ENCODE measurements at places on chromosomes 1 and 21.

DNA sequence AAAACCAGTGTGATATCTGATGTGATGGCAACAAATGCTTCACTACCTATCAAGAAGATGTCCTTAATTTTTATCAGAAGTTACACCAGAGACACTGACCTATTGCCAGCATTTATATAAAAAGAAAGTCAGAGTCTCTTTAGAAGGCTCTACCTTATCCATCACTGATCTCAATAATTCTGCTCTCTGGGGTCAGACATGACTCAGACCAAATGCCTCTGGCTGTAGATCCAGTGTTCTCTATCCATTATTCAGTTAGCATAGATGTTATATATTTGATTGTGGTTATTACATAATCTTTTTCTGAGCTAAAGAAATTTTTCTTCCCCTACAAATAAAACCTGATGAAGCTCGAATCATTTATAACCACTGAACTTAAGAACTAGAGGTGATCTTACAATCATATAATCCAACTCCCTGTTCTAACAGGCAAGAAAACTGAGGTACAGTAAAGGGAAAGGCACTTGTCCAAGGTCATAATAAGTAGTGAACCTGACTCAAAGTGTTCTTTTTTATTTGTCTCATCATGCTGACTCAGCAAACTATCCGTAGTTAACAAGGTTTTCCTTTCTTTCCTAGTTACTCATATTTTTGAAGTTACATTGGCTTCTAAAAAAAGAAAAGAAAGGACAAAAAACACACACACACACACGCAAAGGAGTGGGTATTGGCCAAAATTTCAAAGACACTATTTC lies 43.6 kb upstream of the ESRRG start:
- no peak for DNase-seq

DNA sequence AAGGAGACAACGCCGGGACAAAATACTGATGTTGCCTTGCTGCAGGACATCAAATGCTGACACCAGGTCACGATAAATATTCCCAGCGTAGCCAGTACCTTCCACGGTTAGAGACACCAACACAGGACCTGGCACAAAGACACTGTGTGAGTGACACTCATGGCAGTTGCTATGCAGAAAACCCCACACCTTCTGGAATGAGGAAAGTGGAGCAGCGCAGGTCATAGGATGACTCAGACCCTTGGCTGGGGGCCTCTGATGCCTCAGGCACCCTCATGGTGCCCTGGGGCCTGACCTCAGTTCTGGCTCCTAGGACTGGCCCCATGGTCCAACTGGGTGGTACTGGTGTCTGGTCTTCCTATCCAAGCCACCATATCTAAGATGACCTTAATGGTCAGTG lies 7.0 kb downstream of the DCST2 start:
- DNase-seq, result no peak

- DNase-seq, result no peak
Measured at GRCh38 chr1:149997585-149998262, 12.8 kb downstream of the OTUD7B start.

- no peak for DNase-seq
Measured at GRCh38 chr1:3777078-3777547, 4.6 kb downstream of the SMIM1 start.

GRCh38 chr21:44708866-44709425 lies 2.4 kb downstream of the TSPEAR start:
- DNase-seq, result no peak

DNA sequence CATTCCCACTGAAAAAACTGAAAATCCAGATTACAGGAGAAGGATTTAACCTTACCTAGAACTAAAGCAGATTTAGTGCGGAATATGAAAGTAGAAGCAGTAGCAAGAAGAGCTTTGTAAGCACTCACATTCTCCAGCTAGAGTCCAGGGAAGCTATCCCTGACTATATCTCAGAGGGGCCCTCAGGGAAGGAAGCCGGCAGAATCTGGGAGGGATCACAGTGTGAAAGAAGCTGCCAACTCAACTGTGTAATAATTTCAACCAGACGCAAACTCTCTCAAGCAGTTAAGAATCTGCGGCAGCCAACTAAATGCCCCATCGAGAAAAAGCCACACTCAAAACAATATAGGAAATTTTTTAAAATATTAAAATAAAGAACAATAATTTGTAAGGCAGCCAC lies 163.8 kb downstream of the EIF4G3 start:
- DNase-seq, result no peak

DNA sequence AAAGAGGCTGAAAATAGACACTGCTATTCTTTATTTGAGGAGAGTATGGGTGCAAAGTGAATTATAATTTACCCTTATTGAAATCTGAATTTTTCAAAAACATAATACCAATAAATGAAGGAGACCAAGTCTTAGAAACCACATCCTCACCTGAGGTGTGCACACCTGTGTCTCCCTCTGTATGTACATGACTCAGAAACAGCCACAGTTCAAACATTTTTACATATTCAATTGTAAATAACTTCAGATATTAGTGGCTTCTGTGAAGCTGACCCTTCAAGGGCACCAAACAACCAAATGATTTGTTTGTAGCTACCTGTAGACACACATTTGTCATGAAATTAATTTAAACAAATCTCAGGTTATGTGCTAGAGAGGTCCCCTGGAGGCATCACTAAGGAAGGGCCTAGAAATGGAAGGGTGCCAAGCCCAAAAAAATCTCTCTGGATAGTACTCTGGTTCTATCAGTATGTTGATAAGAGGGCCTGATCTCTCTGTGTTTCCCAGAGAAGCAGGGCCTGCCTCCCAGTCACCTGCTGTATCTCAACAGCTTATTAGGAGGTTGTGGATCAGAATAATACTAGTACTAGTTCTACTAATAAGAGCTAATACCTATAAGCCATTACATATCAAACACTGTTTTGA lies 28.1 kb downstream of the ERI3 start:
- no peak for DNase-seq

DNA sequence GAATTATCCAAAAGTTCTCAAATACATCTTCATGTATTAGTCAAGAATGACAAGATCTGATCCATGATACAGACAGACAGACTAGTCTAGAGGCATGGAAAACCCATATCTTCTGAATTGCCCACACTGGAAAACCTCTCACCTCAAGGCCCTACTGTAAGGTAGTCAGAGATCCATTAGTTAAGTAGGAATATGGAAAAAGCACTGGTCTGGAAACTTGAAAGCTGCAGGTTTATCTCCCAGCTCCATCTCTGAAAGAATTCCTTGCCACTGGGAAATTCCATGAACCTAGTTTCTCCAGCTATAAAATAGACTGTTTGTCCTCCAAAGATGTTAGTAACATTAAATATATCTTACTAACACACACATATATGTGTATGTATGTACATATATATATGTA lies 169.2 kb downstream of the AKT3 start:
- no peak for DNase-seq

- DNase-seq, result no peak
Measured at GRCh38 chr1:19042675-19043578, 86.5 kb upstream of the IFFO2 start.

DNA sequence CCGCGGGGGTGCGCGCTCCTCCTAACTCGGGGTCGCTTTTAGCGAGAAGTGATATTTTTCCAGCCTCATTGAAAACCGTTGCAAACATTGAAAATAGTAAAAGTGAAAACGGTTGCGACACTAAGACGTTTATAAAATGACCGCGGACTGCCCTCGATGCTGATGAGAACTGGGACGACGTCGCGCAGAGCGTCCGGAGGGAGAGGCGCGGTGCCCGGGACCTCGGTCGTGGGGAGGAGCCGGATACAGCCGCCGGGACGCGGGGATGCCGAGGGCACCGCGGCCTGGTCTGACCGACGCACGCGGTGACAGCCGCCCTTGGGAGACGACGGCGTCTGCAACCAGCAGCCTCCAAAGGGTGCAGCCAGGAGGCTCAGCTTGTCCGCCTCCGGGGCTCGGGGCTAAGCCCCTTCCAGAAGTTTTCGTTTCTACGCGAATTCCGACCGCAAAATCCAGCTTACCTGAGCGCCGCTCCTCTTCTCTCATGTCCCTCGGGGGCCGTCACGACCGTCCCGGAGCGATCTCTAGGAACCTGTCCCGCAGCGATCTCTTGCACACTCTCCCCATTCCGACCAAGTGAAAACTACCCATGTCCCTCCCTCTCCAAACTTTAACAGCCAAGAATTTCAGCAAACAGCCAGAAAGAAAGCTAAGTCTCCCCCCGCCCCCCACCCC lies 144.4 kb upstream of the ETS2 start:
- no peak for DNase-seq

GRCh38 chr1:11514366-11514765 lies 35.4 kb downstream of the DISP3 start:
- DNase-seq, result no peak

- no peak for DNase-seq
Measured at GRCh38 chr1:244337839-244338238, 113.9 kb downstream of the ADSS2 start.

- no peak for DNase-seq
Measured at GRCh38 chr1:154344977-154345837, 19.9 kb downstream of the ATP8B2 start.

DNA sequence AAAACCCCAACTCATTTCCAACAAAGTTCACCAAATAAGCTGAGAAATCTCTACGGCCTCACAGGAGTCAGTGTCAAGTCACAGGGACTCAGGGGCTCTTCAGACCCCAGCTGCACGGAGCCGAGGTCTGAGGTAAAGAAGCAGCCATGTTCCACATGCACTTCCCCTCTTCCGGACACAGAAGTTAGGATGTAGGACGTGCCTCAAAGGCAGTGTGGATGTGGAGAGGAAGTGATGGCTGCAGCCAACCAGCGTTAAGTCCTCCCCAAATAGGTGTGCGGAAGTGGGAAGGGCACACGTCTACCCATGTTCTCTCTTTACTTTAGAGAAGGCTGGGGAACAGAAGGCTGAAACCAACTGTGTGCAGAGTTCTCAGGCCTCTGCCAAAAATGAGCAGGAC lies 14.6 kb upstream of the NCF2 start:
- no peak for DNase-seq

DNA sequence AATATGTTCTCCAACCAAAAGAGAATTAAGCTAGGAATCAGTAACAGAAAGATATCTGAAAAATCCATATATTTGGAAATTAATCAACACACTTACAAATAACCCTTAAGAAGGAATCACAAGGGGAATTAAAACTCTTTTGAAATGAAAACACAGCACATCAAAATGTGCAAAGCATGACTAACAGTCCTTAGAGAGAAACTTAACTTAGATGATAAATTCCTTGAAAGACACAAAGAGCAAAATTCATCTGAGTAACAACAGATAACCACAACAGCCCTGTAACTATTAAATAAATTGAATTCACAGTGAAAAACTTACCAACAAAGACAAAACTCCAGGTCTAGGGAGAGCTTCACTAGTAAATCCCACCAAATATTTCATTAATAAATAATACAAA lies 283.8 kb downstream of the SDCCAG8 start:
- DNase-seq, result no peak

DNA sequence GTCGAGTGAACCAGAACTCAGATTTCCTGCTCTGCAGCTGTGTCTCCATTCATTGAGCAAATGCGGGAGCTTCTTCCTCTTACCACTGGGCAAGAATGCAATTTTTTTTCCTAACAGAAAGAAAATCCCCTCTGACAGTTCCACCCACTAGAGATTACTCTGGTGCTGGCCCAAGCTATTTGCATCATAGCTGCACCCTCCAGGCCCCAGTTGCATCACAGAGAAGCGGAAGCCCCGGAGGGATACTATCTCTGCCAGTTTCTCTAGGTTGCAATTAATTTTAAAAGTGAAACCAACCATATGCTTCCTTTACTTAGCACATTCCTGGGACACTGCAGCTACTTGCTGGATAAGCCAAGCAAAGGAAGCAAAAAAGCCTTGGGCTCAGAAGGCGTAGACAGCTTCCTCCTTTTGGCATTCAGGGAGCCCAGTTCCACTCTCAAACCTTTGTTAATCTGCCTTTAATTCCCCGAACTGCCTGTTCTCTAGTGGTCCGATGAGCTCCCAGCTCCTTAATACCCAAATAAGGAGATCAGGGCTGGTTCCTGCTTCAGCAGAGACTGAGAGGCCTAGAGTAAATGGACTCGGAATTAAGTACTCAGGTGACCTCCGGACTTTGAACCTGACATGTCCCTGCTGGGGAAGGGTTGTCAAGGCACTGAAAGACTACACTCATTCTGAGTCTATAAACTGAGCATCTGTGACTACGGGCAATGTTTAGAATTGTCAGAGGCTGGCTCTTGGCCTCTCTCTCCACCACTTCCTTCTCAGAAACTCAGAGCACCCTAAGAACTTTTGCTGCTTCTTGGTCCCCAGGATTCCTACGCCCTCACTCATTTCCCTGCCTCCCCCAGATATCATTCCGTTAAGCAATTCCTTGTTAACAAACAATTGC lies 72.5 kb upstream of the TNFSF18 start:
- peak; percentile 19 for DNase-seq

DNA sequence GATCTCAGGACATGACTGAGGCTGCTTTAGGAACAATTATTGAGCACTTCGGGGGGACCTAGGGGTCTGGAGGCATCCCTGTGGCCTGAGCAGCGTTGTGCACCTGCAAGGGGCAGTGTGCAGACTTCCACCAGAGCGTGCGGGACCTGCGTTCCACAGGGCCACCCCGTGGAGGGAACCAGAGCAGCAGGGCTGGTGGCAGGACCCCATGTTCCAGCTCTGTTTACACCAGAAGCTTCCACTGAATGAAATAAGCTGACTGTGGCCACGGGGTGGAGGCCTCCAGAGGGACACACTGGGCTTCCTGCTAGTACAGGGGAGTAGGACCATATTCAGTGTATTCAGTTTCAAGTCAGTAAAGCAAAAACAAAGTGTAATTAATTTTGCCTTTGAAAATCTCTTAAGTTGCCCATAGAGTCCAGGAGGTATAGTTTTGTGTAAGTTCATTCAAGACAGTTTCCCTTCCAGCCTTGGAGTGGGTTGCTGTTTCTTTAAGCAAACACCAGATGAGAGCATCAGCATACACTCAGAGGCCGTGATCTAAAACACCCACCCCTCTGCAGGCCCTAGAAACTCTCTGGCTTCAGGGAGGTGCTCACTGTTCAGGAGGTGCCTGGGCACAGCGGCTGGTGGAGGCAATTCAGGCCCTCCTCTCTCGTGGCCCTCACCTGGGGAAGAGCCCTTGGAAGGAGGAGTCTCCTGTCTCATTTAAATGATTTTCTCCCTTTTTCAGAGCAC lies 16.6 kb downstream of the SLC1A7 start:
- DNase-seq, result no peak

DNA sequence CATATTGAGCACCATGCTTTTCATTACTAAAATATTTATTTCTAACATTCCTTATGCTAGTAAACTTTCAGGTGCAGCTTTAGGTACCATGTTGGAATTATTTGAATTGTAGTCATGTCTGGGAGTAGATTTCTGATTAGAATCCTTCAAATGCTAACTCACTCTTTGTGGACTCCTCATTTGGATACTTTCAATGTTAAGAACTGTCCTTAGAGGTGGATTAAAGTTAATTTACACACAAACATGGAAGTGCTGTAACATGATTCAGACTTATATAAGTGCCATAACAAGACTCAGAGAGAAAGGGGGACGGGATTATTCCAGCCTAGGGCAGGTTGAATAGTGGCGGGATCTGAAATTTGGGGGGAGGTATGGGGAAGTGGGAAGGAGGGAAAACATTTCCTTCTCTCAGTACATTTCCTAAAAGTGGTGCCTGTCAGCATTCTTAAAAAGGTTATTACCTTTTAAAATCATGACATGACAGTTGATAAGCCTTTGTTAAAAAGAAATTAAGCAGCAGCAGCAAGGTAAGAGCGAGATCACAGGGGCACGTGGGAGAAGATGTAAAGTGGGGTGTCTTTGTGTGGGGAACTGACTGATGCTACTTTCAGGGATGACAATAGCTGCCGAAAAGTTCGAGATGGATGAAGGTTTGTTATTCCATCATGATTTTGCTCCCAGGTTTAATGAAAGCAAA lies 44.4 kb downstream of the HHAT start:
- DNase-seq, result no peak

- no peak for DNase-seq
Measured at GRCh38 chr1:117036018-117036461, 24.1 kb upstream of the TTF2 start.
